ENCODE measurements at places on chromosomes 12 and 14.

- no peak for DNase-seq
These were observed 189.6 kb upstream of the RPL10L start for GRCh38 chr14:46840944-46841720.

DNA sequence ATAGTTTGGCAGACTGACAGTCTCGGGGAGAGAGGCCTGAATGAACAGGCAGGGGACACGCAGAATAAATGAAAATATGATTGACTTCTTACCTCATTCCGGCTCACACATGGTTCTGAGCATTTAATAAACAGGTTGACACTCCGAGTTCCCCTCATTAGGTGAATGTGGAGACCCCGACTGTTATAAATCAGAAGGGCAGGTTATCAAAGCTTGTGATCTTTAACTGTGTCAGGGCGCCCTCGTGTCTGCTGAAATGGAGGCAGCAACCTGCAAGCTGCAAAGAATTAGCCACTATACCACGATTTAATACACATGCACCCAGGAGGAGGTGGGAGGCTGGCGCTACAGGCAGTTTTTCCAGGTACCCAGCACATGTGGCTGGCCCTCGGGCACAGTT is 627.5 kb downstream of the MED13L start:
- DNase-seq, result no peak

- DNase-seq, result no peak
These were observed 2.3 kb upstream of the C14orf39 start for GRCh38 chr14:60488175-60488574.

DNA sequence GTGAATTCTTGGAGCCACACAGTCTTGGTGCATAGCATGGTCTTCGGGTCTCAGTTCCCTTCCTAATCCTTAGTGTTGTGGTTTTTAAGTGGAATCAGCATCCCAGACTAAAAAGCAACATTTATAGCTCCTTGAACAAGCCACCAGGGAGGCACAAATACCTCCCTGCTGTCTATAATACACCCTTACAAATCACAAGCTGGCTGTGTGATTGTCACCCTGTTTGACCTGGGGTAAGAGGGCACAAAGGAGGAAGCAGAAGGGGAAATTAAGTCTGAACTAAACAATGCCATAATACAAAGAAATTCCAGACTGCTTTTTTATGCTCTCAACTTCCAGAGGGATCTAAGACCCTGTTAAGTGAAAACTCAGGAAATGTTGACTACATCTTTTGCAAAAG is 7.7 kb upstream of the MMP19 start:
- no peak for DNase-seq

DNA sequence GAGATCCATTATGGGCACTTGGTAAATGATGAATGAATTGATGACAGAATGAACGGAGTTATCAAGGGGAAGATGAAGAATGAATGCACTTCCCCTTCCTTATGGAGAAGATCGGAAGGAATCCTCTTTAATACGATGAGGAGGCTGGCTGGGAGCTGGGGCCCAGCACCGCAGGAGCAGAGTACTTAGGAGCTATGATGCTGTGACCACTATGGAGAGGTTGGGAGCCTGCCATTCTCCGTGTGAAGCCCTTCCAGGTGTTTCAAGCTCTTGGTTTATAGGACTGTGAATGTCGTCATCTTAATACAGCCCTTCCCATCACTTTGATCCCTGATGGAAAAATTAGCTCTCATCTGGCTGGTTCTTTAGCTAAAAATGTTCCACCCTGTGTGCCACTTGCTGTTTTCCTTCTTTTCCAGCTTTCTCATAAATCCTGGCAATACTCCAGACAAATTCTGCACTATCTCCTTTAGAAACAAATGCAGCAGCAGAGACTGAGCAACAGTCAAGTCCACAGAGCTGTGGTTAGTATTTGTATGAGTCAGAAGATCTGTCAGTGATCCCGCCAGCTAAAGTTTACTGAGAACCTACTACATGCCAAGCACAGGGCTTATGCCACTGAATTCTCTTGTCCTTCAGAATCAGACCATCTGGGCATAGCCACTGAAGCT is 263.1 kb upstream of the CRY1 start:
- DNase-seq, result no peak

DNA sequence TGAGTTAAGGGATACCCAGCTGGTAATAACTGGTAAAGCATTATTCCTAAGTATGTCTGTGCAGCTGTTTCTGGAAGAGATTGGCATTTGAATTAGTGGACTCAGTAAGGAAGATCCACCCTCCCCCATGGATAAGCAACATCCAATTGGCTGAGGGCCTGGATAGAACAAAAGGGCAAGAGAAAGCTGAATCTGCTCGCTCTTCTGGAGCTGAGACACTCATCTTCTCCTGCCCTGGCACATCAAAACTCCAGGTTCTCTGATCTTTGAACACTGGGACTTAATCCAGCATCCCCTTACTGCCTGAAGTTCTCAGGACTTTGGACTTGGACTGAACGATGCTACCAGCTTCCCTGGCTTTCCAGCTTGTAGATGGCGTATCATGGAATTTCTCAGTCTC is 63.1 kb upstream of the CNOT2 start:
- no peak for DNase-seq

DNA sequence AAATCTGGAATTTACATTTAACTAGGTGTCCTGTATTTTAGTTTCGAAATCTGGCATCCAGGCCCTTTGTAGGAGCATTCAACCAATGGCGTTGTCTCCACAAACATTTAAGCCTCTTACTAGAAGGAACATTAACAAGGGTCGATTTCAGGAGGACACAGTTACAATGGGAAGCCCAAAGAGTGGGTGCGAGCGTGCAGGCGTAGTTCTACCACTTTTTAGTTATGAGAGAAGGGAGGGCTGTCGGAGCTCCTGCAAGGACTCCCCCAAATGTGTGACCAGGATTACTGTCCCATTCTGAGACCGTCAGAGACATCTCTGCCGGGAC is 365 bp upstream of the ABHD4 start:
- DNase-seq, result no peak

DNA sequence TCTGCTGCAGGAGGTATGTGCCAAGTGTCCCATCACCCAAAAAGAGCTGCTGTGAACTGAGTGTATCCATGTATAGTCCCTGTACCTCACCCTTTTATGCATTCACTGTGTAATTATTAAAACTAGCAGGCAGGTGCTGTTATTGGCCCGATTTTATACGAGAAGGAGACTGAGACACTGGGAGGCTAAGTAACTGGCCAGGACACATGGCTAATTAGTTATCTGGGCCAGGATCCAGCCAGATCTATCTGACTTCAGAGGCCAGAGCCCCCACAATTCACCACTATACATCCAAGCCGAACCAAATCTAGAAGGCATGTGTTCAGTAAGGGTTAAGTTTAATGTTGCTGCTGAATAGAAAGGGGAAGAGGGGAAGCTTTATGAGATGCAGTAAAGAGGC is 73.4 kb downstream of the FRMD6 start:
- no peak for DNase-seq

Measured in CMK (cell line).